ENCODE measurements at places on chromosomes 2 and 18.
A peak's percentile ranks its signal among the peaks of the same experiment; 100 is the strongest.

- DNase-seq: no peak
Measured at GRCh38 chr2:33599943-33600192, 769 bp upstream of the FAM98A start.

- no peak for DNase-seq
Measured at GRCh38 chr2:222835143-222835822, 25.6 kb upstream of the ACSL3 start.

- peak; percentile 26 for DNase-seq
Measured at GRCh38 chr2:223943561-223944008, 1.6 kb downstream of the WDFY1 start.

GRCh38 chr18:3450799-3451182, 819 bp downstream of the TGIF1 start:
- no peak for DNase-seq

- peak; percentile 36 for DNase-seq
Measured at GRCh38 chr18:36534154-36534688, 236.7 kb downstream of the FHOD3 start.

DNA sequence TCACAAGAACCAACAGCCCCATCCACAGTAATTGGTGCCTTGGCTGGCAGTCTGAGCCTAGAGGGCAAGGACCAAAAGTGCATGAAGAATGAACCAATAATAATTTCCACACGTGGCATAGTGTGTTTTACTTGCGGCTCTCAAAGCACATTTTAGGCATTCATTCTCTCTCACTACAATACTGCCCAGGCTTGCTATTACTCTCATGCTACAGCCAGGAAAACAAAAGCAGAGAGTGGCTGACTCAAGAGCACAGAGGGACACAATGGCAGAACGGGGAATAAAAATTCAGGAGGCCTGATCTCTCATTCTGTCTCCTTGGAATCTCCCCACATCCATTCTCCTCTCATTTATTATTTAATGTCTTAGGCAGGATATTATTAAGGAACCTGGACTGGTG, 57.0 kb upstream of the NOL4 start:
- DNase-seq: no peak

DNA sequence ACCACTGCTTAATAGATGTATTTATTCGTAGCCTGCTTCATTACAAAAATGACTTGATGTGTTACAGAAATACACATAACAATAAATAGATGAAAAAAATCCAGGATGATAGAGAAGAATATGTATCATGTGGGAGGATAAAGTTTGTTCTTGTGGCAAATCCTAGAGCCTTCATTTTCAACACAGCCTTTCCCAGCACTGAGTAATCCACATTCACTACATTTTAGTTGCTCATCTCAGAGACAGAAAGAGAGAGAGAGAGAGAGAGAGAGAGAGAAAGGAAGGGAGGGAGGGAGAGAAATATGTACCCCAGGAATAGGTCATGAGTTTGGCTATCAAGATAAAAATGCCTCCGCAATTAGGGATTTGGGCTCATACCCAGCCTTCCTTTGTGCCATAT, 144.3 kb downstream of the RBMS1 start:
- no peak for DNase-seq

DNA sequence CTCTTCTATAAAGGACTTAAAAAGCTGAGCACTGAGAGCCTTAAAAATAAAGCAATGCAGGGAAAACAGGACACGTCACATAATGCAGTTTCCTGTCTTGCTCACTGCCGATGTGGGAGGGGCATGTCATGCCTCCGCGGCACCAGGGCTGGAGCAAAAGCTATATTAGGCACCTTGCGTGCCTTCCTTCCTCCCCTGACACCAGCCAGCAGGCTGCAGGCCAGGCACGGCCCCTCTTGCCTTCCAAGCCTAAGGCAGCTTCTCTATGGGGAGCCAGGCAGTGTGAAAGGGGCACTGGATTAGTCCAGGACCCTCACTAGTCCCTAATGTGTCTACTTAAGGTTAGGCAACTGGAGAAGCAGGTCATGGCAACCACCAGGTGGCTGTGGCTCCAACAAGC, 26.3 kb downstream of the MRPL35 start:
- peak; percentile 74 for DNase-seq

GRCh38 chr2:97785818-97786217, 72.4 kb downstream of the ZAP70 start:
- no peak for DNase-seq

- no peak for DNase-seq
Measured at GRCh38 chr2:85534881-85535280, 4.1 kb upstream of the MAT2A start.

DNA sequence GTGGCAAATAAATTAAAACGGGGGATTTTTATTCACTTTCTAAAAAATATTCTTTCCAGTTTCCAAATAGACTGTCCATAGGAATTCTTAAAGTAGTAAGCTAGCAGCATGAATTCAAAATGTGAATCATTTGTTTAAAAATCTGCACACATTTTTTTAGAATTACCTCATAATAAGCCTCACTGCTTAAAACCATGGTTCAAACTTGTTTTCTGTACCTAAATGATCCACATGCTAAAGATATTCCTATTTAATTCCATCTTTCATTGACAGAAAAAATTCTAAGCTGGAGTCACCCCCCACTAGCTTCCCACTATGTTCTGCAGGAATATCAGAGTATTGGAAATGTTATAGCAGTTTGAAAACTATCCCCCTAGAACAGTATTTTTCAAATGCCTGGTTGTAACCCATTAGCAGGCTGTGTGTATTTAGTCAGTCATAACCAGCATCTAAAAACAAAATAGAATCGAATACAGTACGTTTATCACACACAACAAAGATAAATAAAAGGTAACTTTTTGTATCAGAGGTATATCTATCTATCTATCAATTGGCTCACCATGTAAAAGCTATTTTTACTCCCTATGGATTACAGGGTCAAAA, 11.2 kb upstream of the IKZF2 start:
- DNase-seq: no peak

- DNase-seq: peak; percentile 56
Measured at GRCh38 chr2:54570925-54571694, 115.0 kb downstream of the SPTBN1 start.

DNA sequence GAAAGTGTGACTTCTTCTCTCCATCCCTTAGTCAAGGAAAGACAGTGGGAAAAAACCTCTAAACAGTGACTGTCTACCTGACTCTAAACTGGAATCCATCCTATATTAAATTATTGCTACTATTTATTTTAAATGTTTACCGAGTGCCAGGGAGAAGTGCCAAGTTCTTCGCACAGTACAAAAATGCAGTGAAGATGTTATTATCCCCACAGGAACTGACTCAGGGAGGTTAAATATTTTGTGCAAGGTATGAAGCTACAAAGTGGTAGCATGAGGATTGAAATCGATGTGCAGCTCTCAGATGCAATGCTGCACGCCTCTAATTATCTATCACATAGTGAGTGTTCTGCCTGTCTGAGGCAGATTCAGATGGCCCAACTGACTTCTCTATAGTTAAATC, 91.1 kb downstream of the MEP1B start:
- DNase-seq: no peak

DNA sequence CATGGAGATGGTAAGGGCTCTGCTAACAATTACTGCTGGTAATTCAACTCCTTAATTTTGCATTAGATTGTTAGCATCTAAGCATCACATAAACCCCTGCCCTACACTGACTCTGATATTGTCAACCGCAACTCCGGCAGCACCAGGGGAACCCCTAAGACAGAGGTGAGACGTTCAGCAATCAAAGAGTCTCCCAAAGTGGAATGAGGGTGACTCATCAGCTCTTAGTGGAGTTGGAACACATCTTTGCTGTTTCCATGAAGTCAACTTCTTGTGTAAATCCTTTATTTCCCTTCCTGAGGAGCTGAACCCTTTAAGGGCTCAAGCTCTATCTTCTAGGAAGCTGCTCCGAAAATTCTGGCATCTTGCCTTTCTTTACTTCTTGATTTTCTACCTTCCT, 52.1 kb downstream of the ABCG8 start:
- no peak for DNase-seq

GRCh38 chr2:213281156-213281555, 3.1 kb upstream of the SPAG16 start:
- DNase-seq: no peak

DNA sequence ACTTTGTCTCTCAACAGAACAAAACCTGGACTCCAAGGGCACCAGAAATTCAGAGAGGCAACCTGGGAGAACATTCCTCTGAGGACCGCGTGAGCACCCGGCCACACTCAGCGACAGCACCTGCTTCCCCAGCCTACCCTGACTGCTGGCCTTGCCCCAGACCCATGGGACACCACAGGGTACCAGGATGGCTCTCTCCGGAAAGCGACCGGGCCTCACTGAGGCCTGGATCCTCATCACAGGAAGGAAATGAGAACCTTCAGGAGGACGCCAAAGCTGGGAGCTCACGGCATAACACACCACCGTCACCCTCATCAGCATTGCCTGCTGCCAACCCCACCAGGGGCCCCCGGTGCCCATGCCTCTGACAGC, 38.9 kb downstream of the HS6ST1 start:
- DNase-seq: no peak

DNA sequence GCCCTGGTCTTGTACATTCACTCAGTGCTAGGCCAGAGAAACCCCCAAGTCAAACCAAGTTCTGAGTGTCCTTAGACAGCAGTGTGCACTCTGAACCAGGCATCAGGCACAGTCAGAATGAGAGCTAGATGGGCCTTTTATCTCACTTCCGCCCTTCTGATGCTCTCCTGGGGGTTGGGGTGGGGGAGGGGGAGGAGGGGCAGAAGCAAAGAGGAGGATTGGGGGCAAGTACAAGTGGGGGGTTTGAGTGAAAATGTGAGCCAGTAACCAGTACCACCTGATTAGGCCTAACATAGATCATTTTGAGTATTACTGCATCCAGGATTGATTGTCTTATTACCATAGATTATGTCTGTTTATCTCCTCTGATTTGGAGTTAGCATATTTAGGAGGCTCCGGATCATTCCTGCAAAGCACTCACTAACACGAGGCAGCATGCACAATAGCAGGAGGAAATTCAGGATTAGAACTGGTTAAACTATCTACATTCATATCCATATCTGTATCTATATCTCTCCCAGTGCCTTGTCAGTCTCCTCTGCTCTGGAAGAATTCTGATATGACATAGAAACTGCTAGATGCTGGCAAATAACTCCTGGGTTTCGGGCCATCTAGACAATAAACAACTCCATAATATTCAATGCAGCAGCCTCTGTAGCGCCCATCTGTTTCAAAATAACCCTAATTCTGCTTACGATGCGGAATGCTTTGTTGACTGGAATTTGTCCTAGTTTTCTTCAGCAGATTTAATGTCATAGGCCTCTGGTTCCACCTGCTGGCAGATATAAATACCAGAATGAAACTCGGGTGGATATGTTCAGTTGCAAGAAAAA, 149.1 kb downstream of the RHBDD1 start:
- DNase-seq: peak; percentile 54

- no peak for DNase-seq
Measured at GRCh38 chr2:59974051-59974766, 579.2 kb downstream of the BCL11A start.

- DNase-seq: no peak
Measured at GRCh38 chr2:241489088-241489487, 19.3 kb downstream of the STK25 start.

GRCh38 chr2:113755035-113755834, 1.2 kb downstream of the SLC35F5 start:
- DNase-seq: peak; percentile 11

DNA sequence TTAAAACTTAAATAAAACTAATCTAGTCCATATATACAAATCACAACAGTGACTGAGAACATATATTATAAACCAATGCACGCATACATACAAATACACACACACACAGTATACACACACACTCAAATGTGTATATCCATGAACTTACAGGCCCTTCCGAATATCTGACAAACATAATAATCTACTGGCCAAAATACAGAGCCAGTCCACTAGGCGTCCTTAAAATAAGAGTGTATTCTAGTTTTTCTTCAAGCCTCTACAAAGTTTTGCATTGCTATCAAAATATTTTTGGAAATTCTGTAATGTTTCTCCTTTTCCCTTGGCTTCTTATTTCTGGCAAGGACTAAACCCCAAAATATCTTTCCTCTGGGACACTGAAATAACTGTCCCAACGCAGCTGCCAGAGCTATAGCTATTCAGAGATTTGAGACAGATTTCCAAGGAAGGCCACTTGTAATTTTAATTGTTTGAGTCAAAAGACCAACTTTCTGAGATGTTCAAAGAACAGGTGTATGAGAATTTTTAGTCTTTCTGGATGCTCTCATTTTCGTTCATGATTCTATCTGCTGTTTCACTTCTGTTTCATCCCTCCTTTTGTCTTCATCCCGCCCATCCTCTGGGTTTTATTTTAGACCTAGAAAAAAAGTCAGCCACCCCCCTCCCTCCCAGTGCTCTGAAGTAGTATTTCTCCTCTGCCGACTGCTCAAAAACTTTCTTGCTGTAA, 24.1 kb upstream of the SP3 start:
- DNase-seq: no peak

DNA sequence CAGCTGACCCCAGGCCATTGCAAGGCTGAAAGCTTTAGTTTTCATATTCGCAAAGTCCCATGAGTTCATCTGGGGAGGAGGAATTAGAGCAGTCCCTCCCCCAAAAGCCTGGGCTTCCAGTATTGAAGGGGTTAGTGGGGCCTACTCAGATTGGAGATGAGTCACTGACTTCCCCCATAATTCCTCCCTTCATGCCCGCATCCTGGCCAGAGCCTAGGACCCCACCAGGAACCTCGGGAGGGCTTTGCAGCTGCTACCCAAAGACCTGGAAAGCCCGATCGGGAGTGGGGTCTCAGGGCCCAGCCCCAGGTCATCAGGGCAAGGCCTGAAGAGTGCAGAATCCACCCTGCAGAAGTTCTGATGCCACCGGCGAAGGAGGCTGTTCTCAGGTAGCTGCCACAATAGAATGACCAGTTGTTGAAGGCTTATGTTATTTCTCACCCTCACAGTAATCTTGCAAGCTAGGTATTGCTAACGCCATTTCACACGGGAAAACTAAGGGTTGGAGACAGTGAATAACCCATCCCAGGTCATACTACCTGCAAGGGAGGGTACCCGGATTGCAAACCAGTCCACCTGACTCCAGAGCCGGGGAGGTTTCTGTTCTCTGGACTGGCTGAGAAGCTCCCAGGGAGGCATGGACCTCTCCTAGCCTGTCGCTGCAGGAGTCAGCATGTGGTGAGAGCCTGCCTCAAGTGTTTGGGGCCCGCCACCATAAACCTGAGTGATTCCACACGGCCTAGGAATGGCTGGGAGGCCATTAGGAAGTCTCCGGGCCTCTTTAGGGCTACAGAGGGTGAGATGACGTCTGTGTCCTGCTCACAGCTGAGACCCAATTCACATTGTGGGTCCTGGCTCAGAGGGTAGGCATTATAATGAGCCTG, 5.8 kb upstream of the ARID5A start:
- no peak for DNase-seq

DNA sequence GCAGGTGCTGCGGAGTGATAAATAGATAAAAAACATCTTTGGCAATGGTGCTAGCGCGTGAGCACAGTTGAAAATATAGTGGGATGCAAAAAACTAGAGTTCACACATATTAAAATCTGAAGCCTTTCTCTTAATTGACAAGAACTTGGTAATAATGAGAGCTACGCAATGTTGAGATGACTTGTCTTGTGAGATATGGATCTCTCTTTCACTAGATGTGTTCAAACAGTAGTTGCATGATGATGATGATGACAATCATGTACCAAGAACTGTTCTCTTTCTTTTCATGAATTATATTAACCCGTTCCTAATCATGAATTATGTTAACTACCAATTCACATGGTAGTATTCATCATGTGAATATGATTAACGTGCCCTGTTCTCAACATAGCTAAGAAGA, 81.1 kb downstream of the DYNAP start:
- DNase-seq: no peak
